Stimulated activated naive B cell treated with anti-CD40 and anti-IgM and Interleukin-4, amounts not matched to agents 10 μg/mL and 1 μg/mL and 100 μg/mL, for 72 hours (primary cell): ENCODE measurements at places on chromosomes 1 and 21.

- H3K4me1 ChIP-seq = peaks cover 37% of the 10 kb centered on the region
- DNase-seq = no peak
- H3K27me3 ChIP-seq = no peaks in the 10 kb centered on the region
Measured at GRCh38 chr1:172698224-172698623, 39.3 kb downstream of the FASLG start.

GRCh38 chr1:107549152-107549810 is 408.4 kb downstream of the NTNG1 start:
- no peaks in the 10 kb centered on the region for H3K4me1 ChIP-seq
- no peak overlapping the region for H3K27ac ChIP-seq
- no peak overlapping the region for H3K4me3 ChIP-seq

- no peaks in the 10 kb centered on the region for H3K27me3 ChIP-seq
- no peak overlapping the region for H3K27ac ChIP-seq
- peaks cover 4% of the 10 kb centered on the region for H3K4me1 ChIP-seq
- DNase-seq = no peak
- H3K36me3 ChIP-seq = peaks cover 29% of the 10 kb centered on the region
- H3K4me3 ChIP-seq = no peak overlapping the region
Measured at GRCh38 chr1:202579806-202580205, 130.4 kb downstream of the SYT2 start.

DNA sequence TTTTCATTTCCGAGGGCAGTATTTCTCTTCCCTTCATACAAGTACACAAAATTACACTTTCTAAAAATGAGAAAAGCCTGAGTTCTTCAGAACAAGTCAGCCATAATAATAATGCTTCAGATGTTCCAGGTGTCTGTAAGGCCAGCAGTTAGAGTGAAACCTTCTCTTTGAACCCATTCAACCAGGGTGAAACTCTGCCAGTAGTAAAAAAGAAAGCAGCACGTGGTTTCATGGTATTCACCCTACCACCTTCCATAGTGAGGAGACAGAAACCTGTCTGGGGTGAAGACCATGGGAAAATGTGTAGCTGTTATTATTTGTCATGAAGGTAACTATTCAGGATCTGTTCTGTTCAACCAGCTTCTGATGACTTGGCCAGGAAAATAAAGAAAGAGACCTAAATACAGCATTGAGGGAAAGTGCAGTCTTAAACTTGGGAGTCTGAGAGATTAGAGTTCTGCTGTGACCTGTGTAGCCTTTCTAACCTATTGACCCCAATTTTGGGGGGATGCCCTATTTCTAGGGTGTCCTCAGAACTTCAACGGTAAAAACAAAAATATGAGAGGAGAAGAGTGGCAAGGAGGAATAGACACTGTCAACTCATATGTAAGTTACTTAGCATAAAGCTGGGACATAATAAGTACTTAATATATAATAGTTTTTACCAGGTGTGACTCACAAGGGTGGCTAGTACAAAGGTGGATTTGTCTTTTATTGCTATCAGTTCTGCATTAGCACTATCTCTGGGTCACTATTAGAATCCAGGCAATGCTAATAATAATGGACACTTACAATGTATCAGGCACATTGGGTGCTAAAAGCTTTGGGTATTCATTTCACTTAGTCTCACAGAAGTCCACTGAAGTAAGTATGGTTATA is 70.0 kb upstream of the TNFSF4 start:
- no peaks in the 10 kb centered on the region for H3K27me3 ChIP-seq
- H3K36me3 ChIP-seq = no peaks in the 10 kb centered on the region
- H3K27ac ChIP-seq = peak overlapping the region; percentile 70
- H3K4me1 ChIP-seq = peaks cover 24% of the 10 kb centered on the region
- no peak for DNase-seq
- H3K4me3 ChIP-seq = no peak overlapping the region
